GM03348 (cell line): ENCODE measurements at places on chromosomes 3 and 15.

GRCh38 chr3:9951126-9951525 lies 1.1 kb downstream of the PRRT3 start:
- no peak for DNase-seq

DNA sequence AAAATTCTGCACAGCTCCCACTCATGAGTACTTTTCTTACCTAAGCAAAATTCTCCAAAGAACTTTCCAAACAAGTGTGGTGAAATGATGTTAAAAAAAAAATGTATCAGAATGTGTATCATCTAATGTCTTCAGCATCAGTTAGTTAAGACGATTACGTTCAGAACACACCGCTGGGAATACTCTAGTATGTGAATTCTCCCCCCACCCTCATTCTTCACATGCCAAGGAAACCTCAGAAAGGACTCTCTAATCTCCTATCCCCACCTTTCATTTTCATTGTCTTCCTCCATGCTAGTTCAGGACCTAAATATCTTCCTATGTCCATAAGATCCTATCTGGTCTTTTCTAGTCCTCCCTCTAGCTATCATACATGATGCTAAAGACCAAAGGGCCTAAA lies 457.4 kb downstream of the SHQ1 start:
- DNase-seq, result no peak

DNA sequence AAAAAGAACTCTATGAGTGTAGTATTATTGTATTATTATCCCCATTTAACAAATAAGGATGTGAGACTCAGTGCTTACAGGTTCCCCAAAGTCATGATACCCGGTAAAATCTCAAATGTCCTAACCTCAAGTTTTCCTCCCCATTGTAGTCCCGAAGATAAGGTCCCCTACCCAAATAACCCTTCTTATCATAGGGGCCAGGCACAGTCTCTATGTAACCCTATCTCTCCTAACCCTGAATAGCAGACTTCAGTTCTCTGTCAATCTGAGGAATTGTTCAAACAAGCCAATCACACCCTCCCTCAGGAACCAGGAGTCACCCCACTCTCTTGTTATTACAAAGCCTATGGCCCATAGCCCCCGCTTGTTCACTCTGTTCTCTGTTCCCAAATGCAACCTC lies 10.5 kb upstream of the SUSD5 start:
- no peak for DNase-seq

- no peak for DNase-seq
Measured at GRCh38 chr15:28989239-28989830, 103.6 kb downstream of the APBA2 start.

GRCh38 chr3:146160321-146160963 lies 542 bp downstream of the PLOD2 start:
- peak; percentile 58 for DNase-seq

DNA sequence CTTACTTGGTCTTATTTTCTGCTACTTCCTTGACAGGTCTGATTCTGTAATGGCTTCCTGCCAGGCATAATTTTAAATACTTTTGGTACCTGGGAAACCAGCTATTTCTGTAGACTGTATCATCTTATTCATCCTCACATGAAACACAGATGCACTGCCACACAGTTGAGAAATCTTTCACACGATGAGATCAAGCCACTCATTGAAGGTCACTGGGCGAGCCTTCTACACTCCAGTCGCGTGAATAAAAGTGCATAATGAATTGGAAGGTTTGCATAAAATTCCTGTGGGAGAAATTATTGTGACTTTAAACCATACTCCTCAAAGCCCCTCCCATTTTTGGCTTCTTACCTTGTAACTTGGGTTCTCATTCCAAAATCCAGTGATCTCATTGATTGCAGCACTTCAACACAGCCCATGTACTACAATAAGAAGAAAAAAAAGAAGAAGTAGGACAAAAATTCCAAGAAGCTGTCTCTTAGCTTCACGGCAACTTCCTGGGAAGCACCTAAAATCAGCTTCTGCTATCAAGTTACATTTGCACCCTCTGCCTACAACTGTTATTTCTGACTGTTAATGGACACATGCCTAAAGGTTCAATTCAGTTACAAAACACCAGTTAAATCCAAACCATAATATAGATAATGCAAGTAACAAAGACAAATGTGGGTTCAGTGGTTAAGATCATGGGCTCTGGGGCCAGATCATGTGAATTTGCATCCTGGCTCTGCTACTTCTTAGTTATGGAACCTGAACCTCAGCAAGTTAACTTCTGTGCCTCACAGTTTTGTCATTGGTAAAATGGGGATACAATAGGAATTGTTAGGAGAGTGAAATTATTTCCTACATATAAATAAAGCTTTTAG lies 39.0 kb downstream of the SHC4 start:
- DNase-seq, result no peak

GRCh38 chr15:65326117-65326526 lies 21.6 kb downstream of the RNU5B-1 start:
- DNase-seq, result no peak

DNA sequence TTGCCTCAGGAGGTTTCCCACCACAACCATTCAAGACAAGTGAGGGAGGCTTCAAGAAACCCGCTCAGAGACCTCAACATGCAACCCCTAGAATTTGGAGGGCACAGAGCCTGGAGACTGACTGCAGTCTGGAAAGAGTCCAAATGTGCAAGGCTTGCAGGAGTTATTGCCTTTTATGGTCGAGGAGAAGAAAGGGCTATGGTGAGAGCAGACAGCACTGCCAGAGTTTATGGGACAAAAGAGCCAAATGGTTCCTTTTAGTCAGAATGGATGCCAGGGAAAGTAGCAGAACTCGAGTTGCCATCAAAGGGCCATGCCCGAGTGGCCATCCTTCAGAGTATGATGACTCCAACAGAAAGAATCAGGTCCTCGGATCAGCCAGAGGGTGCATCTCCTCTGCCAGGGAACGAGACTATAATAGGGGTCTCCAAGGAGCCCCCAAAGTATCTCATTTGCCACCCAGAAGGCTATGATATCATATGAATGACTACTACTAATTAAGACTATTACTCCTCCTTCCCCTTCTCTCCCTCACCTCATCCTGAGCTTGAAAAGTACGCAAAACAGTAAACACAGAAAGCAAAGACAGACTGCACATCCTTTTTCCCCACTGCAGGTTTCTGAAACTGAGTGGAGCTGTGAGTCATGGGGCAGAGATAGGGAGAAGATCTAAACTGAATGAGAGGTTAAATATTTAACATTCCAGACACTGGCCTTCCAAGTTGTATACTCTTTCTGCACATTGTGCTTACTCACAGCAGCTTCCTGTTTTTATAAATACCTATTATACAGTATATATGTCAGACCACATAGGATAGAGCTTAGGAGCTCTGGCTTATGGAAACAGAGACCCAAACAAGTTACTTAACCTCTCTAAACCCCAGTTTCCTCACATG lies 33.9 kb upstream of the TMCO5A start:
- DNase-seq, result peak; percentile 66

DNA sequence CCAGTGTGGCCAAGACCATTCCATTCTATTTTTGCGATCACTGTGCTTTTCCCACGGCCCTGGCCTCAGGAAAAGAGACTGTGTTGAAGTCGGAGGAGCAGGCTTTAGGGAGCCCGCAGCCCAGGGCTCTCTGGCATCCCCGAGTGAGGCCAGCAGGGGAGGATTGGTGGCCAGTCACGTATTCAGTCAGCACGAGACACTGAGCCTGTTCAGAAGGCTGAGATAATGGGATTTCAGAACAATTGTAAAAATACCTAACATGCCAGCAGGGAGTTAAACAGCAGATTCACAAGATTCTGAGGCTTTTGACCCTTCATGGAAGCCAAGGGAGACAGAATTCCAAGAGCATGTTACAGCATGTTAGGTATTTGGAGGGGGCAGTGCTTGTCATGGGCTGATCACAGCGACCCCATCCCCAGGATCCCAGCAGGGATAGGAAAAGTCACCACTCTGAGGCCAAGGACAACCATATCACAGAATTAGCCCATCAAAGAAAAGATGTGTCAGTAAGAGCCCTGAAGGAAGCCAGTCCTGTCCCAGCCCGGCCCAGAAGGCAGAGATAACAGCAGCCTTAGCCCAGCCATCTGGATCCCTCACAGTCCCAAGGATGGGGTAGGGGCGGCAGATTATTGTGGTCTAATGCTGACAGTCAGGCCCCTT lies 40.6 kb downstream of the AMOTL2 start:
- DNase-seq, result peak; percentile 76
